ENCODE measurements at places on chromosomes 16 and 17.

- DNase-seq = no peak
Measured at GRCh38 chr16:46986896-46987295, 13.4 kb upstream of the DNAJA2 start.

- no peak for DNase-seq
Measured at GRCh38 chr16:68790130-68790761, 53.1 kb upstream of the TANGO6 start.

DNA sequence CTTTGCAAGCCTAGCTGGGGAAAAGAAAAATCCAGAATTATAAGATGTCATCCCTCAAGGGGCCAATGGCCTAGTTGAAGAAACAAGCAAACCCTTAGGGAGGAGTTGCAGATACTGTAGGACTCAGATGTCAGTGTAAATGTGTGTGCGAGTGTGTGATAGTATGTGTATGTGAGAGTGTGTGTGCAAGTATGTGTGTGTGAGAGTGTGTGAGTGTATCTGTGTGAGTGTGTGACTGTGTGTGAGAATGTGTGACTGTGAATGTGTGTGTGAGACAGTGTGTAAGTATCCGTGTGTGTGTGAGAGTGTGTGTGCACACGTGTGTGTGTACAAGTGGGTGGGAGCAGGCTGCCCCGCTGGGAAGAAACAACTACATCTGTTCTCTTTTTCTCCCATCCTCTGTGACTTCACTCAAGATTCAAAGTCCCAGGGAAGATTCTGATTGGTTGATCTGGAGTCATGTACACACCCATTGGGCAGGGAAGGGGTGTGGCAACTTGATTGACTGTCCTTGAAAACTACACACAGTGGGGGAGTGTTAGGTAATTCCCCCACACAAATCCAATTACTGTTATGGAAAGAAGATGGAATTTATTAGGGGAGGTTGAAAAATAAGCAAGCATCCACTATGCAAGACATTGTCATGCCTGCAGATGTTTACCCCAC, 40.7 kb downstream of the IRX3 start:
- no peak for DNase-seq

DNA sequence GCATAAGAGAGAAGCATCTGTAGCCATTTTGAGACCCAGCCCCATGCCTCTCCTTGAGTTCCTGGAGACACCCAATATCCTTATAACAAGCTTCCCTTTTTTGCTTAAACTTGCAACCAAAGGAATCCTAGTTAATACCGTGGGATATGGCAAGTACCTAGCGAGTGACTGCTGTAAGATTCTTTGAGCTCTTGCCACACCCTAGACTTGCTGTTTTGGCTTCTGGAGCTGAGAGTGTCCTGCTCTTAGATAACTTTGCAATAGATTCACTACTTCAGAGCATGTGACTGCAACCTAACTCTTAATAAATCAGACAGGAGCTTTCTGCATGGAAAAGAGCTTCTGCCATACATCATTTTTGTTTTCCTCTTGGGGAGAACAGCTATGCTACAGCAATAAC, 58.3 kb downstream of the AKAP1 start:
- DNase-seq = no peak

GRCh38 chr17:39648616-39649366, 11.8 kb downstream of the STARD3 start:
- no peak for DNase-seq

Data from WERI-Rb-1 (cell line).